ENCODE measurements at places on chromosomes 6 and 20.

- no peak for DNase-seq
Measured at GRCh38 chr20:33789858-33790182, 21.3 kb upstream of the CHMP4B start.

GRCh38 chr6:30185846-30186484 lies 22.6 kb downstream of the TRIM15 start:
- no peak for DNase-seq

DNA sequence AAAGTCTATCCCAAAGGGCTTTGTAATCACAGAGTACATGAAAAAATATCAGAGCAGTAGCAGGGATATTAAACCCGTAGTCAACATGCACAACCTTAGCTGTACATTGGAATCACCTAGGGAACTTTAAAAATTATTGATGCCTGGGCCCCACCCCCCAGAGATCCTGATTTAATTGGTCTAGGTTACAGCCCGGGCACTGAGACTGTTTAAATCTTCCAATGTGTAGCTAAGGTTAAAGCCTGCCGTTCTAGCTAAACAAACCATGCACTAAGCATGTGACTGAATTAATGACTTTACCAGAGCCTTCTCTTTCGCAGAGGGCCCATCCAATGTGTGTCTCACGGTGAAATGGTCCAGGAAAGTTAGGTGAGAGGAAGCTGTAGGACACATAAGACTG lies 14.1 kb upstream of the JAG1 start:
- no peak for DNase-seq

- DNase-seq = no peak
Measured at GRCh38 chr20:33676652-33677645, 2.7 kb upstream of the NECAB3 start.

GRCh38 chr6:94361304-94362060 lies 942.1 kb upstream of the EPHA7 start:
- no peak for DNase-seq

DNA sequence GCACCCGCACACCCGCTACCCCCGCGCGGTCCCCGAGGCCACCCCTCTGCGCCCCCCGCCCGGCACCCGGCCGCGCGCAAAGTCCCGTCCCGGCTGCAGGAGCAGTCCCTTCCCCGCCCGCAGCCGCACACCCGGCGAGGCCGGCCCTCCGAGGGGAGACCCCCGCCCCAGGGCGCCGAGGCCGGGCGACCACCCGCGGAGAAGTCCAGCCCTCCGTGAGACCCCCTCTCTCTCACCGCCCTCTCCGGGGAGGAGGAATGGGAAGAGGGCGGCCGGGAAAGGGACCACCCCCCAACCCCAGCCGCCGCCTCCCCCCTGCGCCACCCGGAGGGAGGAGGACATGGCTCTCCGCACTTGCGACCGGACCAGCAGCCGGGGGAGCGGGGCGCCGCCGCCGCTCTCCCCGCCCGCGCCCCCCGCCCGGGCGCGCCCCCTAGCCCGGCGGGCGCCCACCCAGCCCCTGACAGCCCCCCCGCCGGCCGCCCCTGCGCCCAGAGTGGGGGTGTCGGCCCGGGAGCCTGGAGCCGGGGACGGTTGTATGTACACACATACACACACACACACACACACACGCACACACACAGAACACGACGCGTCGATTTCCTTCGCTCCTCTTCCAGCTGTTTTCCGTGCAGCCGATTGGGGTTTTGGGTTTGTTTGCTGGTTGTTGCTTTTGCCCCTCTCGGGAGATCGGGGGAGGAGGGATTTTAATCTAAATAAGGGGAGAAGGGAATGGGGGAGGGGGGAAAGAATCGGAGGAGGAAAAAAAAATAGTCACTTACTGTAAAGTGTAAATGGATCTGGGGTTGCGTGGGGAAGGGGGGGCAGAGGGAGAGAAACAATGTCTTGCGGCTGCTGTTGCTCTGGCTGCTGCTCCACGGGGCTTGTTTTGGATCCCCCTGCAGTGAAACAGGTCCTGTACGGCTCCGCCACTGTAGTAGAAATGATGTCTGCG lies at the start of gene ATXN1:
ATXN1 (minus strand) TSS at position 945 of the 955 bp plus-strand sequence.
- peak; percentile 21 for DNase-seq

DNA sequence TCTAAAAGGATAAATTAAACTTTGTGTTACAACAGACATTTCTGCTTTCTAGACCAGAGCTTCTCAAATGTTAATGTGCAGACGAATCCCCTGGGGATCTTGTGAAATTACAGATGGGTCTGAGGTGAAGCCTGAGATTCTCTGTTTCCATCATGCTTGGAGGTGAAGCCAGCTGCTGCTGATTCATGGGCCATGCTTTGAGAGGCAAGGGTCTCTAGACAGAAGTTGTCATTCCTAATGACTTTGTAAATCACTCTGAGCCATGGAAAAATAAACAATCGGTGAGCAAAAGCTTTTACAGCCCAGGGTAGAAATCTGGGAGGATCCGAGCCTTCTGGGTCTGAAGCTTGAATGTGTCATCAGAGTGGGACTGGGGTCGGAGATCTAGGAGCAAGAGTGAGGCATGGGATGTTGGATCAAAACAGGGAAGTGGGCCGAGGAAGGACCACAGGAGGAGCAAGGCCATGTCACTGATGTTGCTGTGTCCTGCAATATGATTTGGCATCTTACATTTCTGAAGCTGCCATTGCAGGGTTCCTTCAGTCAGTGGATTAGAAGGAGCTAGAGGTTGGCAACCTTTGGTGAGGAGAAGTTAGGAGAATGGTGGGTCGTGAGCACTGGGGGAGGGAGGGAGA lies 77.3 kb downstream of the TRMT11 start:
- DNase-seq = no peak

DNA sequence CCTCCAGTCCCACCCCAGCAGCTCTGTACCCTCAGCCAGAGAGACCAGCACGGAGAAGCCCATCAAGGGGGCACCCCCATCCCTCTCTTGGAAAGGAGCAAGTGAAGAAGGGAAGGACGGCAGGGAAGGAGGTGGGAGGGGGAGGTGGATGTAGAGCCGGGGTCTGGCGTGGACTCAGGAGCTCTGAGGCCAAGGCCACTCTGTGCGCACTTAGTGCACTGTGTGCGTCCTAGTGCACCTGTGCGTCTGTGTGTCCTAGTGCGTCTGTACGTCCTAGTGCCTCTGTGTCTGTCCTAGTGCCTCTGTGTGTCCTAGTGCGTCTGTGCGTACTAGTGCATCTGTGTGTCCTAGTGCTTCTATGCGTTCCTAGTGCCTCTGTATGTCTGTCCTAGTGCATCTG lies 54.2 kb downstream of the DSTN start:
- DNase-seq = no peak

DNA sequence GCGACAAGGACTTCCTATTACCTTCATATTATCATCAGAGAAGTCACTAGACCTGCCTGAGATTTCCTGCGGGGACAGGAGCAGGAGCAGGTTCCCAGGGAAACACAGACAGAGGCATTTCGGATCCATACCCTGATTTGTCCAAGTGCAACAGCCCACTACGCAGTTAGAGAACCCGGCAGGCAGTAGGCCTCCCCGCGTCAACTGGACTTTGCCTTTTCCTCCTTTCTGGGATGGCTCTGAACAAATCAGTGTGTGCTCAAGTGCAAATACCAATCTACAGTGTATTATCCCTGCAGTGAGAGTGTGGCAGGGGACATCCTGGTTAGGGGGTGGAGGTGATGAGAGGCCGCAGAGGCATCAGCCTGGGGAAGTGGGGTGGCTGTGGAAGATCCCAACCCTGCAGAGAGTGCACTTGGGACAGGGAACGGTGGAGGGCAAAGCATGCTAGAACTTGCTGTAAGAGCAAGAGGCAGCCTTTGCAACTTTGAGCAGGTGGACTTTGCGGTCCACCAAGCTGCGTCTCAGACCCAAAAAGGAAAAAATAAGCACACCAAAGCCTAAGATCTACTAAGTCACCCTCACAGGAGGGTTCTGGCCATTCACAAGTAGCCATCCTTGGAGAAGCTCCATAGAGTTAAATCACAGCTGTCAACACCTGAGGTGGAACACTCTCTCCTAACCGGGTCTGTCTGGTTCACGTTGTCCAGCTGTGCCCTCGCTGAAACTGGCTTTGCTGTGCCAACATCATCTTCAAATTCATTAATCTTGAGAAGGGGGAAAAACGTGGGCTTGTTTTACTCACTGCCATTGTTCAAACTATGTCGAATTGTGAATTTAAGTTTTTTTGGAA lies 159.1 kb downstream of the ZDHHC14 start:
- no peak for DNase-seq

DNA sequence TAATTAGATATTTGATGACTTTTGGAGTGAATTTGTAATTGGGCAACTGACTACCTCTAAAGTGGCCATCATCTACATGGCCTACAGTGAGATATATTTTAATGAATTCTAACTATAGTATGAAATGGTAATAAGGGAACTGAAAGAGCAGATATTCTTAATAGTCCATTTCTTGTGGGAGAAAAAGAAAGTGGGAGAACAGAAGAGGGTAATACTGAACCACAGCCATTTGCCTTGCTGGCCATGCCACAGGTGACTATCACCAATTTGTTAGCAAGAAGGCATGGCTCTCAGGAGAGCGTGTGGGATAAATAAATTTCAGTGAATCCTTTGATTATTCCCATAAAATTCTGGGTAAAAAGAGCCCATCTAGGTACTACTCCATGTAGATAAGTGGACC lies 1074.0 kb upstream of the MAP3K7 start:
- DNase-seq = no peak

DNA sequence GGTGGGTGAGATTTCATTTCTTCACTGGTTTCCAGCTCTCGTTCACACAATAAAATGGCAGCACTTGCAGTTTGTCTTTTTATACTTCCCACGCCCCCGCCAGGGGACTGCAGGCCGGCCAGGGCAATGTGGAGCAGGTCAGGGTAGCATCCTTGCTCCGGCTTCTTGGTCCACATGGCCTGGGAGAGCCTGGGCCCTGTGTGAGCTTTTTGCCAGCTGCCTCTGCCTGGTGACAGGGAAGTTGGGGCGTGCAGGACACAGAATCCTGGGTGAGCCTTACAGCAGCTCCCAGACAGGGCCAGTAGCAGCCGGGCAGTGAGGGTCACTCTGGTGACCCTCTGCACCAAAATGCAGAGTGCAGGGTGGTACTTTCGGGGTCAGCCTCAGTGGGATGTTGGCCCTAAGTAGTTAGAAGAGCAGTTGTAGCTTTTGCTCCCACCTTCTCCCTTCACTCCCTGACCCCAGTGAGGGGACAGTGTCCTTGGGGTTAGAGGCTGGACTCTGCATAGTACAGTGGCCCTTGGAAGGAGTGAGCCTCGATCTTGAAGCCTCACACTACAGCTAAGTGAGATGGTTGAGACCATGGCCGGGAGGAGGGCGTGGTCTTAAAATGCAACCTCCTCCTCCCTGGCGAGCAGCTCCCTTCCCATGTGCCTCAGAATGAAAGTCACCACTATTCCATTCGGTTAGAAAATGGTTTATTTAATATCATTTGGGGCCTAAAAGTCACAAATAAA lies 23.8 kb downstream of the PYGB start:
- no peak for DNase-seq

DNA sequence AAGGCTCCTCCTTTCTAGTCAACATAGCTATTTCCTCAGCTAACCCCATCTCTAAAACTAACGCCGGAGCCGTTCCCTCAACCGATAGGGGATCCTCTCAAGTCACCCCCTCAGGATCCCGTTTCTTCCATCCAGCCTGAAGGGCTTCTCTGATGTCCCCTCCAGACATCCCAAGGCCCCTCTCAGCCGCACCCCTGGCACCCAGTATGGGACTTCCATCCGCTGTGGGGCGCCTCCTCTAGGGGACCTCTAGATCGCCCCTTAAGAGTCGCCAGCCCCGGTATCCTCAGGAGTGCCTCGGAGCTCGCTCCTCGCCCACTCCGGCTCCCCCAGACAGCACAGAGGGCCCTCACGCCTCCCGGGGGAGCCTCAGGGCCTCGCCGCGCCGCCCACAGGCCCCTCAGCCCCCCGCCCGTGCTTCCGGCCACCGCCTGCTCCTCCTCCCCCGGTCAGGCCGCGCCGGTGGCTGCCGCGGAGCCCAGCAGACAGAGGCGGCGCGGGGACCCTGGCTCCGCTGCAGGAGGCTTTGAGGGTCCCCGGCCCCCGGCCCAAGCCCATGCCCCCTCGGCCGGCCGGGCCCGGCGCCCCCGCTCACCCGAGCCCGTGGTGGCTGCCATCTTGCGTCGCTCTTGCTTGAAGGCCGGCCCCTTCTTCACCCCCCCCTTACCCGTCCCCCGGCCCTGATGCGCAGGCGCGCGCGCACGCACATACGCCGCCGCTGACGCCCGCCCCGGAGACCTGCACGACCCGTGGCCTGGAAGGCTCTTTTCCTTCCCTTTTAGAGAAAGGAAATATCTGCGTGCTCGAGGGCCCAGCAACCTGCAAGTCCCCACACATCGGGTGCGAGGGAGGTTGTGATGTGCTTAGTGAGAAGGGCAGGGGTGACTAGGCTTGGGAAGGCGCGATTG lies at the start of gene UBE2V1:
UBE2V1 (minus strand) TSS at position 639 of the 908 bp plus-strand sequence; CDS start at position 617, 22 bp downstream.
- DNase-seq = peak; percentile 93

- DNase-seq = no peak
Measured at GRCh38 chr20:35117629-35118028, 25.0 kb upstream of the TRPC4AP start.

- no peak for DNase-seq
Measured at GRCh38 chr20:61804752-61805295, 260.9 kb downstream of the TAF4 start.

GRCh38 chr6:16933532-16933931 lies 168.3 kb upstream of the STMND1 start:
- no peak for DNase-seq

GRCh38 chr6:31972709-31973350 lies 892 bp upstream of the DXO start:
- DNase-seq = no peak

DNA sequence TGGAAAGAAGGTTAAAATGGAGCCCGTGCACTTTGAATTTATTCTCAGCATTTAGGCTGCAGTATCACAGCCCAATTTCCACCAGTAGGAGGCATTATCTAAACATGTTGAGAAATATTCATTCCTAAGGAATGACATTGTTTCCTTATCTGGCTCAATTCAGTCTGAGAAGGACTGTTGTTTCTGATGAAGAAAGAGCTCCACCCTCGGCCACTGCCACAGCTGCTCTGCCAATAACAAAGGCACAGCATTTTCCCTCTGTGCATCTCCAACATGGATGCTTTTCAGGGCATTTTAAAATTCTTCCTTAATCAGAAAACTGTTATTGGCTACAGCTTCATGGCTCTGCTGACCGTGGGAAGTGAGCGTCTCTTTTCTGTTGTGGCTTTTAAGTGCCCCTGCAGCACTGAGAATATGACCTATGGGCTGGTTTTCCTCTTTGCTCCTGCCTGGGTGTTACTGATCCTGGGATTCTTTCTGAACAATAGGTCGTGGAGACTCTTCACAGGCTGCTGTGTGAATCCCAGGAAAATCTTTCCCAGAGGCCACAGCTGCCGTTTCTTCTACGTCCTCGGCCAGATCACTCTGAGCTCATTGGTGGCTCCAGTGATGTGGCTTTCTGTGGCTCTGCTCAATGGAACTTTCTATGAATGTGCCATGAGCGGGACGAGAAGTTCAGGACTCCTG lies at the start of gene CALHM5:
CALHM5 (plus strand) TSS at position 216 of the 687 bp plus-strand sequence; CDS start at position 274, 58 bp downstream.
- DNase-seq = peak; percentile 67

Measured in Calu3 (cell line).